ENCODE measurements at places on chromosomes 12 and 14. TPM values are rescaled to one million over a fixed set of nuclear protein-coding genes. Genes with fewer than 3 reads are reported as not detected.

MYH6 gene
- not detected for total RNA-seq

DNA sequence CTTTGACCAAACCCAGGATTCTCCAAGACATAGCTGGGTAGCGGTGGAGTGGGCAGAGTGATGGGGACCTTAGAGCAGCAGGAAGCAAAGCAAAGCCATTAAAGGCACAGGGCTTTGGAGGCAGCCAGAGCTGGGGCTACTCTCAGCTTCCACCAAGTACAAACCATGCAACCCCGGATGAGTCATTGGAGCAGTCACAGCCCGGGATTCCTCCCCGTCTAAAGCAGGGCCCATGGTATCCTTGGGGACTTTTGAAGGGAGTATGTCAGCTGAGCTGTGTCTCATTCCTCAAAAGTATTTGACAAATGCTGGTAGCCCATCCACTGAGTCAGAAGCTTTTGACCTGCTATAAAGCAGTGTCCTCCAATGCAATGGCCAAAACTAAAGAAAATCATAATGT is 9.7 kb upstream of the IFI27 start:
- DNase-seq, result no peak

DNA sequence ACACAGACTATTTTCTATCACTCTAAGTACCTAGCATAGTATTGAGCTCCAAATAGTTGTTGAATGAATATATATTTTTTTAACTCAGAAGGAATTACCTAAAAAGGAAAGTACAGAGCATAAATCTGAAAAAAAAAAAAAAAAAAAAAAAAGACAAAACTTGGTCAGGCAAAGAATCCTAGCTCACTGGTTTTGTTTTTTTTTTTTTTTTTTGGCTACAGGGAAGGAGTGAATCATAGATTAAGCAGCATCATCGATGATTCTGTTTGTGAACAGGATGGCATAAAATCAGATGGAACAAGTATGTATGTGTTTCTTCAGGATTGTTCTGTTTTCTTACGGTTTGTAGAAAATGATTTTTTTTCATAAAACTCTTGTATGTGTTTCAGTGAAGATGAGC is 66.1 kb upstream of the BCAT1 start:
- DNase-seq, result no peak

ACVRL1 gene
- total RNA-seq, result not detected

- DNase-seq, result no peak
These were observed 45.1 kb upstream of the MEG3 start for GRCh38 chr14:100780646-100781355.

ANKS1B gene
- total RNA-seq, result not detected

GRCh38 chr12:66240096-66240820 is 51.2 kb downstream of the IRAK3 start:
- no peak for DNase-seq

C12orf54 gene
- total RNA-seq, result not detected

- DNase-seq, result no peak
These were observed 1.9 kb upstream of the DHRS4 start for GRCh38 chr14:23951590-23952201.

GRCh38 chr12:114823724-114824123 is 139.7 kb upstream of the TBX3 start:
- no peak for DNase-seq

GRCh38 chr12:111976291-111976690 is 36.7 kb downstream of the TMEM116 start:
- DNase-seq, result no peak

CELA1 gene
- total RNA-seq, result 0.53 TPM

ATP2A2 gene
- total RNA-seq, result 140 TPM

DNA sequence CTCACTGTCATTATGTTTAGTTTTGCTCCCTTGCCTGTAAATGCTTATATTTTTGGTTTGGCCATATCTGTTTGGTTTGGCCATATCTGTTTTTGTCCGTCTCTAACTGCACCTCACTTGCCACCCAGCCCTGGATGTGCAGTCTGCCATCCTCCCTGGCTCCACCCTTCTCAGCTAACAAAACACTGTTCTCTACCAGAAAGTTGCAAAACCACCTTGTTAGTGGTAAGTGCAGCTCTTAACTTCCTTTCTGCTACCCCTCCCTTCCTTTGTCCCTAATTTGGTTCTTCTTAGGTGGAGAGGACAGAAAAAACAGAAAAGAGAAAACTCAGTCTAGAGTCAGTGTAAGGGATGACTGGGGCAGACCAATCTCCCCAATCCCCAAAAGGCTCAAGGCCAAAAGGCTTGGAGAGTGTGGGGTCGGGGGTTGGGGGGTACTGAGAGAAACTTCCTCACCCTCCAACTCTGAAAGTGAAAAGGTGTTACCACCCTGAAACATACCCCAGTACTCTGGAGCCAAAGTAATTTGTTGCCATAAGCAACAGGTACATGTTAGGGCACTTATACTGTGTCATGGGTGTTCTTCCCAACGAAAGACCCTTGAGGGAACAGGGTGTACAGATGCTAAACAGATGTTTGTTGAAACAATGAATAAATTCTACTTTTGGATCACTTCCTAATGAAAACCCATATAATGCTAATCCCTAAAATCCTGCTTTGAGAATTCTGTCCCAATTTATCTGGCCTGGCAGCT is 5.0 kb downstream of the BIN2 start:
- DNase-seq, result peak; percentile 84

GRCh38 chr12:4742416-4742970 is 22.3 kb downstream of the GALNT8 start:
- DNase-seq, result no peak

- no peak for DNase-seq
These were observed 93.9 kb downstream of the DNAI7 start for GRCh38 chr12:25101092-25101445.

DNA sequence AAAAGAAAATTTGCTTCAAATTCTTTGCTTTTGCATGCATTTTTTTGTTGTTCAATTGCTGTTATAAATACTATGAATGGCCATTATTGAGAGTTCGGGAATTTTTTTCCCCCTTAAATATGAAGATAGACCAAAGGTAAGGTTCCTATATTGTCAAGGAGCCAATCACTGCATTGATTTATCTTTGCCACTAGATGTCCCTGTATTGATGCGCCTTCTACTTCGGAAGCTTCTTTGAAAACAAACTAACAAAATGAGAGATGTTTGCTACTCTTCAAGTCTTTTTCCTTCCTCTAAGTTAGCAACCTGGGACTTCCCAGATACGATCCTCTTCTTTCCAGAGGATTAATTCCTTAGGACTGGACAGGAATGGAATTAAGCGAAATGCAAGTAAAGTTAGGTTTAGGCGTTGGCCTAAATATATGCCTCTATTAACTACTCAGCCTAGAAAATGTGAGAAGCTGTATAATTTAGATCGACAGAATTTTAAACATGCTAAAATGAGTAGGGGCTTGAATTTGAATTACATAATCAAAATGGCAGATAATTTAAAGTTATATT is 318.1 kb downstream of the AEBP2 start:
- DNase-seq, result peak; percentile 7

- DNase-seq, result no peak
These were observed 358.7 kb upstream of the TMPO start for GRCh38 chr12:98156697-98157096.

DNA sequence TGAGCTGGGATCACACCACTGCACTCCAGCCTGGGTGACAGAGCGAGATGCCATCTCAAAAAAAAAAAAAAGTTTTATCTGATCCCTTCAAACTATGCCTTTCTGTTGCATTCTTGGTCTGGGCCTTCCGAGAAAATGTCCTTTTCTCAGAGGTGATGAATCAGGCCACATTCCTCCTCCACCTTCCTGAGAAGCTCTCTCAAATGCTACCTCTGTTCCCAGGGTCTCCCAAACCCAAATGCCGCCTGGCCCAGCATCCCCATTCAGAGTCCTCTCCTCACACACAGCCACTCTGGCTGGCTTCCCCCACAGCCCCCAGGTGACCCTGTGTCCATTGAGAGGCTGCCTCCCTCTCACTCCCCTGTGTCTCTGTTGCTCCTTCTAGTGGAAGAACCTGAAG is 19.7 kb upstream of the TMED10 start:
- DNase-seq, result no peak

PMCH gene
- not detected for total RNA-seq

DNA sequence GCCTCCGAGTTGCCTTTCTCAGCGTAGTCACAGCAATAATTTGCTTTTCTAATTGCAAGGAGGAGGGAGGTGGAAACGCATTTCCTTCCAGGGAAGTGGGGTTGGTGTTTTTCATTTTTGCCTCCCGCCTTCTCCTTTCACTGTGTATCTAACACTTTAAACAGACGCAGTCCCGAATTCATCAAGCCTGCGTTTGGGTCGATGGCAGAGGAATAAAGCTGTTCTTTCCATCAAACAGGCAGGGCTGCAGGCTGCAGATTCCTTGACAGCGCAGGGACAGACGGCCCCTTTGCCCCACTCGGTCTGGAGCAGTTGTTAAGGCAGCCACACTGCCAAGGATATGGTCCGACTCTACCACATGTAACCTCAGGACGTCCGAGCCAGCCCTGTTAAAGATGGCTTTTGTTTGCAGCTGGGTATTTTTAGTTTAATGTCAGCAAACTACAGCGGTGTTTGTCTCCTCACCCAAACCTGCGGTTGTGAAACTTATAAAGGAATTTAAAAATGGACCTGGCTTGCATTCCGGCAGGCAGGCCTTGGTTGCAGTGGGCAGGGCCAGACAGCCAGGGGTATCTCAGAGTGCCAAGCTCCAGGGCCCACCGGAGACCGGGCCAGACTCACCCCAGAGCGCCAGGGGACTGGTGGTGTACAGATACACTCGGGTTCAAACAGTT is 2.1 kb downstream of the CHST11 start:
- peak; percentile 41 for DNase-seq

DNA sequence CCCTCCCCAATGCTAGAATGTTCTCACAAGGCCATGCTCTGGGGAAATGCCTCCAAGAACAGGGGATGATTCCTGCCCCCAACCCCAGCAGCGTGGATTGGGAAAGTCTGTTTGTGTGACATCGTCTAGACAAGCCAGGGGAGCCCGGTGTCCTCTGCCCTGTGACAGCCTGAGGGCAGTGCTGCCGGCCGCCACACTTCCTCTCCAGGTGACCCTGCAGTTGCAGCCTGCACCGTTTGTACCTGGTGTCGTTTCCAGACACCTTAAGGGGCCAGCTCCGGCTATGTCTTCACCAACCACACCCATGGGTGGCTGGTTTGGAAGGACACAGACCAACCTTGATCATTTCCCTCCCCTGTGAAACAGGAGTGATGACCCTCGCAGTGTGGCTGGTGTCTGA is 372.6 kb downstream of the BCL11B start:
- no peak for DNase-seq

SIX6 gene
- total RNA-seq, result not detected

- DNase-seq, result no peak
These were observed at the start of gene GPR84 for GRCh38 chr12:54364413-54364812. TSS of gene GPR84 (minus strand) at chr12:54364486. CDS start at chr12:54363851, 635 bp downstream.

- no peak for DNase-seq
These were observed 20.2 kb upstream of the KIF26A start for GRCh38 chr14:104118006-104118844.

DNA sequence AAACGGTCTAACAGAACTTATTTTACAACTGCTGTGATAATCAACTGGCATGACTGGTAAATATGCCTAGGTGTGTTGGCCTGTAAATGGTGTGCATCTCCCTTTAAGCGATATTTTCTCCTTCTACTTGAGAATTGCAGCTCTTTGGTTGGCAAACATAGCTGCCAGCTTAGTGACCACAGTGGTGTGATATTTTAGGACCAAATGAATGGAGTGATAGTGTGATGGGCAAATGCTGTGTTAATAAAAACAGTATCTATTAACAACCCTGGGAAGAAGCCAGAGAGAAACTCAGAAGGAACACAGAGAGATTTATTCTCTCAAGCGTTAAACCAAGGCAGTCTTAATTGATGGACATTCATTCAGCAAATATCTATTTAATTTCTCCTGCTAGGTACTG is 278.4 kb downstream of the AACS start:
- DNase-seq, result no peak

DNA sequence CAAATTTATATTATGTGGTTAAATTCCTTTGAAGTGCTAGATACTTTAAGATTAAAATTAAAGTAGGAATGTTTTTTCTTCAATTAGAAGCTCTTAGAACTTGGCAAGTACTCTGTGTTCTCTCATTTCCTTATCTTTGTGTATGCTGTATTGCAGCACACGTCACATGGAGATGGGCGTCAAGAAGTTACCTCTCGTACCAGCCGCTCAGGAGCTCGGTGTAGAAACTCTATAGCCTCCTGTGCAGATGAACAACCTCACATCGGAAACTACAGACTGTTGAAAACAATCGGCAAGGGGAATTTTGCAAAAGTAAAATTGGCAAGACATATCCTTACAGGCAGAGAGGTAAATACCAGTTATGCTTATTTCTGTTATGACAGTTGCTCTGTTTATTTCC is 19.7 kb downstream of the MARK3 start:
- DNase-seq, result no peak

EFS gene
- total RNA-seq, result not detected

PLA2G1B gene
- total RNA-seq, result not detected

- no peak for DNase-seq
These were observed 27.4 kb downstream of the PALS1 start for GRCh38 chr14:67268426-67269150.

GRCh38 chr12:130281153-130281799 is 56.4 kb upstream of the PIWIL1 start:
- DNase-seq, result peak; percentile 59

GARIN6 gene
- not detected for total RNA-seq

GRCh38 chr14:77356899-77357298 is 20.0 kb downstream of the TMED8 start:
- no peak for DNase-seq

DNA sequence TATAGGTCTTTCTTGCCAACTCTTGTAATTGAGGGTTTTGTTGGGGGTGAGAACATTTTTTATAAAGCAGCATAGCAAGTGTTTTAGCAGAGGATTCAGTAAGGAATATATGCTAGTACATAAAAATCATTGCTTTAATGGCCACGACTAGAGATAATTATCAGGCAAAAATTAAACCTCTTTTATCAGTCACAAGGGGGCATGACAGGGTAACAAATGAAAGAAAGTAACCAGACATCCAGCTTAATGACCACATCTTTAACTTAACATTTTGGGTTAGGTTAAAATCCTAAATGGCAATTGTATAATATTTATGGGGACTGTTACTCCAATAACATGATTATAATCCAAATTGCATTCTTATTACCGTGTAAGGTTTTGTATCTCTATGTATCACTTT is 119.6 kb downstream of the LRRIQ1 start:
- DNase-seq, result no peak

DNA sequence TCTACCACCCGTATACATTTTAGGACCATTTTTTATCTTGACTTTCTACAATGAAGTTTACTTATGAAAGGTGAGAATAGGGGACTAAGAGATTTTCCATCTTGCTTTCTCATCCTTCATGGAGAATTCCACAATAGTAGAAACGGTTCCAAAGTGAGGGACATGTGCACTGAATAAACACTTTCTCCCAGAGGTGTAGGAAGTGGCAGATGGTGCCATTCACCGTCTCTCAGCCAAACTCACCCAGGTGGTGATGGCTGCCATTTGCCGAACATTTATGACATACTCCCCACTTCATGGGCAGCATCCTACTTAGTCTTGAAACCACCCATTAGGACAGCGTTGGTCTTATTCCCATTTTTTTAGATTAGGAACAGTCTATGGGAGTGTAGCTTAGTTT is 540.5 kb downstream of the DIO2 start:
- DNase-seq, result no peak

GALNT6 gene
- 19.3 TPM for total RNA-seq

TTC9 gene
- 3.8 TPM for total RNA-seq

- no peak for DNase-seq
These were observed 39.9 kb downstream of the TMEM132D start for GRCh38 chr12:129863938-129864337.

Measured in natural killer cell (primary cell).